Naive B cell (primary cell): ENCODE measurements at places on chromosomes 3 and 15.

DNA sequence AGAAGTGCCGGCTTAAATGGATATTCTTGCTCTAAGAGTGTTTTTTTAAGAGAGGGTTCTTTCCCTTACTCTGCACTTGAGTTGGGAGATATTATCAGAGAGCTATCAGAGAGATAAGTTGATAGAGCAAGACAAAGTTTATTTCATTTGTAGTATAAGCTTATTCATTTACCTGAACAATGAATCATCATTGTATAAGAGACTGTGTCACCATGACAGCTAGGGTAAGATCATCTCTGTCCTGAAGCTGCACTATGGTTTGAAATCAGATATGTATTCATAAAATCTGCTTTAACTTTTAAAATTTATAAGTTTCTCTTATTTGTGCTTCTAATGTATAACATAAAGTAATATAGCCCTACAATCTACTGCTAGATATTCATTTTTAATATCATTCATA lies 128.1 kb upstream of the ARL6 start:
- no peak for DNase-seq

GRCh38 chr3:187662848-187663409 lies 7.3 kb downstream of the SST start:
- DNase-seq: no peak

- DNase-seq: no peak
These were observed 44.3 kb upstream of the TM4SF4 start for GRCh38 chr3:149430216-149430615.

DNA sequence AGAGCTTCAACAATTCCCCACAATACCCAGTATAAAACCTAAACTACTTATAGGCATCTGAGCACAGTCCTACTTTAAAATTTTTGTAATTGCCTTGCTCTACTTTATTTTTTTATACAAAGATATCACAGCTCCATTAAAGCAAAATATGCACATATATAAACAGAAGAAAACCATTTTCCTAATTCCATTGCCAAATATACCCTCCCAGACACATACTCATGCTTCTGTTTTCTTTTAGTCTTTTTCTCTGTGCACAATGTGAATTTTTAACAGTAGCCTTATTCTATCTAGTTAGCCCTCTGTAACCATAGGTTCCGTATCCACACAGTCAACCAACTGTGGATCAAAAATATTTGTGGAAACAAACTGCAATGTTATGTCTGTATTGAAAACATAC lies 260.5 kb downstream of the SCAPER start:
- DNase-seq: no peak

DNA sequence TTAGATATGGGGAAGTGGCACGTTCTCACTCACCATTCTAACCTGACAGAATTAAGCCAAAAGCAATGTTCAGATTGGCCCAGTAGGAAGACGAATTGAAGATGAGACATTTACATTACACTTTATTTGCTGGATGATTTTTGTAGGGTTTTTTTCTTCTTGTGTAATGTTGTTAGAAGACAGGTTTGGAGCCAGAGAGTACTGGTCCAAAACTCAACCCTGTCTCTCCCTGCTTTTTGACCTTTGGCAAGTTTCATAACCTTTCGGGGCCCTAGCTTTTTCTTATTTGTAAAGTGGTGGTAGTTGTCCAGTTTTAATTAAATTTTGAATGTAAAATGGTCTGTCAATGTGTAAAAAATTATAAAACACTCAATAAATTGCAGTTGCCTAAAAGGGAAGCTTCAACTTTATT lies 29.5 kb downstream of the PDE8A start:
- DNase-seq: no peak

DNA sequence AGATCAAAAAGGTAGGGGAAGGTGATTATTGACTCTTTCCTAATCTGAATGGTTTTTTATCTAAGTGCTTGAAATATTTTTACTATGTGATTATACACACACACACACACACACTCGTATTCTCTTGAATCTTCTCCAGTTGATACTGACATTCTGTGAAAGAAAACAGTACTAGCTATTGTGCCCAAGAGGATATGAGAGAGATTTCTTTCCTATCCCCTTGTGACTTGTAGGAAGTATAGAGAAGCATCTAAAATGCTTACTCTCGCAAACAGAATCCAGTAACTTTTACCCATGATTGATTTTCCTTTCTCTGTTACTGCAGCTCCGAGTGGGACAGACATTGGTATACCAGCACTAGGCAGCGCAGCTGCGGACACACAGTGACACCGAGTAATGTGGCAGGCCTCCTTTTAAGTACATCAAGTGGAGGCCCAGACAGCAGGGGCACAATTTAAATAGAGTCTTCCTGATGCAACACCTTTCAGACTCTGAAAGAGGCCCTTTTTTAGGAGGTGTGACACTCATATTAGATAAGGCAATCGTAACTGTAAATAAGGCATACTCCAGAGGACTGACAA lies 421.0 kb upstream of the CNTN4 start:
- DNase-seq: no peak

DNA sequence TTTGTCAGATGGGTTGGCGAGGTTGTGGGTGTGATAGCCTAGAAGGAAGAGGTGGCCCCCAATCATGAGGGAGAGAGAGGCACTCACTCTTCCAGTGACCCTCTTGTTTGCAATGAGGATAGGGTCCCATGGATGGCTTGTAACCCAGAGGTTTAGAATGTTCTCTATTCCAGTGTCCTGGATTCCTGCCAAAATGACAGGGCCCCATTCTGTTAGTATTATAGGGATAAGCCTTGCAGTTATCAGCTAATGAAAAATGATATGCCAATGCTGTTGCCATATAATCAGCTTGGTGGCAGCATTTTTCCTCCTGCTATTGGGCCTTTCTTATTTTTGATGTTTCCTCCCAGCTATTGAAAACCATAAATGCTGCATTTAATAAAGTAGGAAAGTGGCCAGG lies 23.3 kb upstream of the SENP7 start:
- DNase-seq: no peak

GRCh38 chr3:10746001-10746400 lies 70.0 kb upstream of the SLC6A11 start:
- DNase-seq: no peak

DNA sequence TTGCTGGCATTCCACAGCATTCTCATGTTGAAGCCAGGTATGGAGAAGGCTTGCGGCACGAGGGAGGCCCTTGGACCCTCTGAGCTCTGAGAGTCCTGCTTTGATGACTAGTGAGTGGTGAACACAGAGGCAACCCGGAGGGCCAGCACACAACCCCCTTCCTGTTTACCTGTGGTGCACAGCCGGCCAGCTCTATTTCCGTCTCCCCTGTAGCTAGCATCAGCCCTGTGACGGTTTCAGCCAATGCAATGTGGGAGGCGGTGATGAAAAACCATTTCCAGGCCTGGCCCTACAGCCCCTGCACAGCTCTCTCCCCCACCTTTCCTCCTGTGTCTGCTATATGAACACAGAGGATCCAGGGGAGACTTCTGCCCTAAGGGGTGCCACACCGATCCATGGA lies 76.8 kb upstream of the KLHL25 start:
- no peak for DNase-seq

DNA sequence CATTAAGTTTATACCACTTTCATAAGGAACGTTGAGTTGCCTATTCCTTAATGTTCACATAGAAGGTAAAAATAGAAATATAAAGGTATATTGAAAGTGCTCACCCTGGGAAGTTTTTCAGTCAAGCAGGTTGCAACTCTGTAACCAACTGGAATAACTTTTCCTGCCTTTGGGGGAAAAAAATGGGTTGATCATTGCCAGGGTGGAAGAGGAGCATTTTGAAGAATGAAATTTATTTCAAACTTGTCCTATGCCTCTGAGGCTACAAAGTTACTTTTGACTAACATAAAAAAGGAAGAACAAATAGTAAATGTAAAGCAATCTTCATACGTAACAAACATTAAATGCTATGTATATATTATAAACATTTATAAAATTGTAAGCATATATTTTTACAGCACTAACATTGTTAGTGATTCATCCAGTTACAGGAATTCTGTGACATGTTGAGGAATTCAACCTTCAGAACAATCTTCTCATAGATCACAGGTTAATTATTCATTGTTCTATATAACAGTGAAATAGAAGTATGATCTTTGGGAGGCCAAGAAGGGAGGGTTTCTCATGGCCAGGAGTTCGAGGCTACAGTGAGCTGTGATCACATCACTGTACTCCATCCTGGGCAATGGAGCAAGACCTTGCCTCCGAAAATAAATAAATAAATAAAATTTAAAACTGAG lies 13.5 kb downstream of the EFHB start:
- DNase-seq: no peak

- no peak for DNase-seq
These were observed 219.9 kb downstream of the NLGN1 start for GRCh38 chr3:173617490-173617889.

DNA sequence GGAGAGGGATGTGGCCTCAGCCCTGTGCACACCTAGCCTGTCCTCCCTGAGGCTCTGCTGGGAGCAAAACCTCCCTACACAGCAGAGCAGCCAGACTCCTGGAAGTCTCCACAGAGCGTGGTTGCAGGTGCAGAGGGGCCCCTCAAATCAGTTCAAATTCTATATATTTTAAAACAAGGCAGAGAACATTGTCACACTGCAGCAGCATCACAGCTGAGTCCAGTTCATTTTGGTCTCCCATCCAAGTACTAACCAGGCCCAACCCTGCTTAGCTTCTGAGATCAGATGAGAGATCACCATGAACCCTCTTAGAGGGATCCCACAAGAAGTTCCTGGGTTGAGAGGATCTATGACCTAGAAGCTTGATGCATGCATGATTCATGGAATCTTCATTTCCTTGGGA lies 331.0 kb upstream of the RGMA start:
- no peak for DNase-seq

- DNase-seq: no peak
These were observed 50.0 kb upstream of the NMD3 start for GRCh38 chr3:161171113-161171512.

DNA sequence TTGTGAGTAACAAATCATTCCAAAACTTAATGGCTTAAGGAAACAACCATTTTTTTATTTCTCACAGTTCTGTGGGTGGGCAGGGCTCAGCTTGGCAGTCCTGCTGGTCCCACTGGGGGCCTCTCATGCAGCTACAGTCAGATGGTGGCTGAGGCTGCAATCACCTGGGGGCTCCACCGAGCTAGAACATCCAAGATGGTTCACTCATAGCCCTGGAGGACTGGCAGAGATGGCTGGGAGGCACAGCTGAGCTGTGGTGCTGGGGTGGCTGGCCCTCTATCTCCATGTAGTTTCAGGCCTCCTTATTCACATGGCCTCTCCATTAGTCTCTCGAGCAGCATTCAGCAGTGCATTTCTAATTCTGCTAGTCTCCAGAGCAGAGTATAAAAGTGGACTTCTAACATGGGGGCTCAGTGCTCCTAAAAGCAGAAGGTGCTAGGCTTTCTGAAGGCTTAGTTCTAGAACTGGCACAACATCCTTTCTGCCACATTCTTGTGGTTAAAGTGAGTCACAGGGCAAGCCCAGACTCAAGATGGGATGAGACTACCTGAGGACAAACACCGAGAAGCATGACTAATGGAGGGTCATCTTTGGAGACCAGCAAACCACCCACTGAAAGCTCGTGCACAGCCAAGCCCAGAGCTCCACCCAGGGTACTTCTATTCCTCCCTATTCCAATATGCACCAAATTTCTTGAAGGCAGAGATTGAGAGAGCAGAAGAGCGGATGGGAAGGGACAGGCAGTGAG lies 6.3 kb downstream of the CAV3 start:
- no peak for DNase-seq

- no peak for DNase-seq
These were observed 189.5 kb downstream of the SHOX2 start for GRCh38 chr3:157916672-157917071.

DNA sequence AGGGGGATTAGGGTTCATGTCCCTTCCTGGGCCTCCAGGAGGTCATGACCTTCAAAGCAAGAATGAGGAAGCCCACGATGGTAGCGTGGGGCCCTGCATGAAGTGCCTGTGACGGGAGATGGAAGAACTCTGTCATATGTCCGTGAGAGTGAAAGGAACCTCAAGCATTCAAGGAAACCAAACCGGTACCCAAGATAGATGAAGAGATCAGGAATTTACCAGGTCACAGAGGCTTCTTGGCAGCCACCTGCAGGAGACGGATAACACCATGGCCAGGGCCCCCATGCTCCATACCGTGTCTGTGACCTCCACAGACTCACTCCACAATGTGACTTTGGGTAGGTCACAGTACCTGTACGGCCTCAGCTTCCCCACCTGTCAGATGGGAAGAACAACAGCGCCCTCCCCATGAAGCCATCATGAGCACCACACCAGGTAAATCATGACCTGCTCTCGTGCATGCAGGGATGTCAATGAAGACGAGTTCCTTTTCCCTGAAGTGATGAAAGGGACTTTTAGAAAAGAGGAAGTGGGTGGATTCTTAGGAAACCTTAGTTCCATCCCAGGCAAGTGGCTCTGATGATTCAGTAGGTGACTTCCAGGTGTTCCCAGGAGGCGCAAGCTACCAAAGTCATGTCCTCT lies 23.3 kb upstream of the CYP11A1 start:
- no peak for DNase-seq

DNA sequence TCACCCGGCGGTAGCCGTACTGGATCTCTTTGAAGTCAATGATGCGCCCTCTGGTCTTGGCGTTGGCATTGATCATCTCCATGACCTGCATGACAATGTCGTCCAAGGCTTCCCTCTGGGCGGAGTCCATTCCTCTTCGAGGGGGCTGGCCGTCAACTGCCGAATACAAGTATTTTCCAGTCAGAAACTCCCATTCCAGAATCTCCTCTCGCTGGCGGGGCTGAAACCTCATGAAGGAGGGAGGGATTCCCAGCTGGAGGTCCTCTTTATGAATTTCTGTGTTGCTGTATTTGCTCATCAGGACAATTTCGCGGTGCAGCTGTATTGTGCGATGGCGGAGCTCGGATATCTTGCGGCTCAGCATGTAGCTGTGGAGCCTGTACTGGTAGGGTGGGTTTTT lies 73.4 kb downstream of the CHSY1 start:
- no peak for DNase-seq

GRCh38 chr15:31842532-31843195 lies 187.7 kb upstream of the CHRNA7 start:
- DNase-seq: no peak

DNA sequence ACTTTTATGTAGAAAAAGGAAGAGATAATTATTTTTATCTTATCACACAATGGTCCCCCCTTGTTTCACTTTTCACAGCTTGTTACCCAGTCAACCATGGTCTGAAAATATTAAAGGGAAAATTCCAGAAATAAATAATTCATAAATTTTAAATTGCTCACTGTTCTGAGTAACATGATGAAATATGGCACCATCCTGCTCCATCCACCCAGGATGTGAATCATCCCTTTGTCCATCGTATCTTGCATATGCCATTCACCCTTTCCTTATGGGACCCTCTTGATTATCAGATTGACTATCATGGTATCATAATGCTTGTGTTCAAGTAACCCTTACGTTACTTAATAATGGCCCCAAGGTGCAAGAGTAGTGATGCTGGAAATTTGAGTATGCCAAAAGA lies 43.7 kb downstream of the ANKRD28 start:
- no peak for DNase-seq

- no peak for DNase-seq
These were observed 40.1 kb downstream of the GASK1A start for GRCh38 chr3:43019006-43019809.

DNA sequence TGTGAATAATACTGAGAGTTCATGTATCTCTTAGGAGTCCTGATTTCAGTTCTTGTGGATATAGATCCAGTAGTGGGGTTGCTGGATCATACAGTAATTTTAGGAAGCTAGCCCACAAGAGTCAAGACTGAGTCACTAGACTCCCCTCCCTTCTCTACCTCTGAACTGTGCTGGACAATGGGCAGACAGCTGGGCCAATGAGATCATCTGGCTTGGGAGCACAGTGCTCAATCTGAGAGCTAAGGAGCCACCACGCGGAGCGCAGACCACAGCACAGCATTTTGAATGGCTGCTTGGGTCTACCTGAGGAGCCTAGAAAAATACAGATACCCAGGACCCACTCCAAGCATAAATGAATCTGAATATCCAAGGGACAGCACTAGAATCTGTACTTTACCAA lies 32.5 kb downstream of the WNT5A start:
- no peak for DNase-seq
